ENCODE measurements at places on chromosomes 3 and 15. TPM values are rescaled to one million over a fixed set of nuclear protein-coding genes. Genes with fewer than 3 reads are reported as not detected.

Gene ONECUT1
- total RNA-seq, result not detected

Gene SPINK8
- total RNA-seq, result not detected

Gene AP2M1
- total RNA-seq, result 946 TPM

Gene SAMD7
- total RNA-seq, result not detected

Gene MESP2
- not detected for total RNA-seq

Gene CASR
- total RNA-seq, result not detected

Gene CHDH
- 2.0 TPM for total RNA-seq

Gene OR5K2
- total RNA-seq, result not detected

Gene CPN2
- total RNA-seq, result not detected

Gene RARB
- 1.5 TPM for total RNA-seq

Gene STAB1
- not detected for total RNA-seq

Gene TRIM42
- not detected for total RNA-seq

Gene SLC28A1
- total RNA-seq, result not detected

Gene SLC22A14
- total RNA-seq, result not detected

Gene MYH15
- not detected for total RNA-seq

Gene ATP2B2
- total RNA-seq, result not detected

All from MG63 (cell line).